ENCODE measurements at places on chromosomes 4 and X.

- no peak for DNase-seq
These were observed 609.7 kb downstream of the TLL1 start for GRCh38 chr4:166482758-166483157.

GRCh38 chr4:3168029-3168428, 80.9 kb upstream of the MSANTD1 start:
- no peak for DNase-seq

DNA sequence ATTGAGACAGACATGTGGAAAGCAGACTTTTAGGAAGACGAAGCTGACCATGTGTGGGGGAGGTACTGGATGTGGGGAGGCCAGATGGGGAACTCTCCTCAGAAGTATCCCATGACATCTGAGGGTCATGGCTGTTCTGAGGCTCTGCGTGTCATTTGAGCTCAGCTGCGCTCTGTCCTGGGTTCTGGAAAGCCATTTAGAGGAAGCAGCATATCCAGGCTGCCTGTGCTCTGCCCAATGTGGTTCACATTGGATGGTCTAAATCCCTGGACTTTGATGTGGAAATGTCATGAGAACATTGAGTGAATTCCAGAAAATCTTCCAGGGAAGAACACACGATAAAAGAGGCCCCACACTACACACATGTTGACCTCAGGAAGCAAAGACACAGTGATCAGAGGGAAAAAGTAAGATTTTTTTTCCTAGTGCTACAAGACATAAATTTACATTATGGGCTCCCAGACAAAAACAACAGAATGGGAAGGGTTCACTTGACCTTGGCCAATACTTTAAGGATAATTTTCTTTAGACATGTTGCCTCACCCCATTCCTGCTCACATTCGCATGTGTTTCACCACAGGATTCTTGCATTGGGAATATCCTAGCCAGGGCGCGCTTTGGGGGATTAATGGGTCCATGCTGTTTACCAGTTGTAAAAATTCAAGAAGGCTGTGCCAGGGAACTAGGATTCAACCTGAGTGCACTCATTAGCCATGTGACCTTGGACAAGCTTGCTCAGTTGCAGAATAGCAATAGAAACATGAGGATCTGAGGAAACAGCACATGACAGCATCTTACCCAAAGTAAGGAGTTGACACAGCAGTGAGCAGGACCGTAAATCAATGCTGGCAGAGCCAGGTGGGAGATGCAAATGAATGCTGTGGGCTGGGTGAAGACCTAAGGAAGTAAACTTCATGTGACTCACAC, 73.2 kb upstream of the C1QTNF7 start:
- DNase-seq: no peak

DNA sequence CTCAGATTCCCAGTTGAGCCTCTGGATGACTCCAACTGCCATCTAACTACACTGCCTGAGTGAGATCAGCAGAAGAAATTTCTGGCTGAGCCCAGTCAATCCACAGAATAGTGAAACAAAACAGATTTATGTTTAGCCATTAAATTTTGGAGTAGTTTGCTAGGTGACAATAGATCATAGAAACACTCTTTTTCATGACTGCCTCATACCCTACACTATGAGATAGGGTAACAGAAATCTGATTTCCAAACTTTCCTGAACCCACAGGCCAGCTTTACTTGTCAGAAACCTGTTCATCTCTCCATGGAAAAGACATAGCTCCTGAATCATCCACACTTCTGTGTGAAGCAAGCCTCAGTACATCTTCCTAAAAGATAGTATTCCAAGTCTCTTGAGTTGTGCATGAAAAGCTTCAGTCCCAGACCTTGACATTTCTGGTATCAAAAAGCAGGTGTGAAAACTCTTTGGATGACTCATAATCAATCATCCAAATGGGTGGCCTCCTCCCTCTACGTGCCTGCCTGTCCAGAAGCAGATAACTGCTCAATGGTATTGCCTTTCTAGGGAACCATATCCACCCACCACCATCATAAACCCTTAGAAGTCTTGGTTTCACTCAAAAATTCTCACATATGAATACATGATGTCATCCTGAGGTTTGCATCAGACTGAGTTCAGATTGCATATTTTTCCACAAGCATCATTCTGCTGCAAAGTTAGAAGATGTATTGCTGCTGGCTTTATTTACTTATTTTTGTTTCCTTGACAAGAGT, 47.5 kb upstream of the RAP2C start:
- DNase-seq: no peak

DNA sequence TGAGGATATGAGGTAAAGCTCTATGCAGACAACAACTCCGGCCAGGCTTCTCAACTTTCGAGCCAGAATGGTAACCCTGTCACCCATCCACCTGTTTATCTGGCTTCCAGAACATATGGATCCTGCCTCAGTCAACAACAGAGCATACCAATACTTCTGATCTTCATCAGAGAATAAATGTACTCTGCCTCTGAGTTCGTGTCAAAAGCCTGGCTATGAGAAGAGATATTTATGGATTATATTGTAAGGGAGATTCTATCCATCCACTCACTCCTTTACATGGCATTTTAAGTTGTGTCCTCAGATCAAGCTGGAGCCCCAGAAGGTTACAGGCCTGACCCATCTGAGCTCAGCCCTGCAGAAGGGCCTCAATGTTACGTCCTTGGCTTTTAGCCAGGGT, 9.8 kb upstream of the FOXO4 start:
- DNase-seq: no peak

DNA sequence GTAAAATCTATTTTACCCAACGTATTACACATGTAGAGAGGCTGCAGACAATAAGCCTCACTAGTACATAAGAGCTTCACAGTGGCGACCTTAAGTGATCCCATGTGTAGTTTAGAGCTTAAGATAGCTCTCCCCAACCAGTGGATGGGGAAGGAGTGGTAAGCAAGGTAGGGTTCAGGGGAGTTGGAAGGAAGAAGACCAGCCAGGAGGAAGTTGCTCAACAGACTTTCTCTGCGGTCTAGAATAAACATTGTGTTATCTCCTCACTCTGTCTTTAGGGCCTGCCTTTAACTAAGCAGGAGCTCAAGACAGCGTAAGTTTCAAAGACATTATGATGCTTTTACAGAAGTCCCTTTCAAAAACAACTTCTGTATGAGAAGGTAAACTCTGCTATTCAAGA, 16.8 kb downstream of the MEPE start:
- DNase-seq: peak; percentile 68

DNA sequence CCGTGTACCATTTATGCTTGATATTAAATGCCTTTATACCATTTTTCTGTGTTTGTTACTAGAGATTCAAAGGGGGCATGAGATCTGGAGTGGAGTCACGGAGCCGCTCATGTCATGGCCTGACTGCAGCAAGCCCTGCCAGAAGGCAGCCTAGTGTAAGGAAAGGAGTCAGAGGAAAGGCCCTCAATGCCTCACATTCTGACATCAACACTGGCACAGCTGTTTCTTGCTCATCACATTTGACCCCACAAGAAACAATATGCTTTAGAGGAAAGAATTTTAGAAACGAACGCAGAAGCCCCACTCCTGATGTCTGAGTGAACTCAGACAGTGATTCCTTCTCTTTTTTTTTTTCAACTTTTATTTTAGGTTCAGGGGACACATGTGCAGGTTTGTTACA, 322.4 kb upstream of the CPEB2 start:
- DNase-seq: no peak

DNA sequence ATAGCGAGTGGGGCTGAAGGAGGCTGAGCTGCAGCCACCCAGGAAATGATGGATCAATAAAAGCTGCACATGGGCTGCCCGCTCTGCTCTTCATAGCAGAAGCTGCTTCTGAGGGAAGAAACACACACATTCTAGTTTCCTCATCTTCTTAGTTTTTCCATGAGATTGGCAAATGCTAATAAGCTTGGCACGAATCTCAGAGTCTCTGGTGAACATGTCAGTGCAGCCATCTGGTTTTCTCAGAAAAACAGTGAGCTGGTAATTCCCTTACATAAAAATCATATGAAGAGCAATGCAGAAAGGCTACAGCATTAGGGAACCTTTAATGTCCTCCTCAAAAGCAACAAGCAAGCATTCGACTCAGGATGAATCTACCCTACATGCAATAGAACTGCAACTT, 69.9 kb downstream of the GATB start:
- DNase-seq: no peak

DNA sequence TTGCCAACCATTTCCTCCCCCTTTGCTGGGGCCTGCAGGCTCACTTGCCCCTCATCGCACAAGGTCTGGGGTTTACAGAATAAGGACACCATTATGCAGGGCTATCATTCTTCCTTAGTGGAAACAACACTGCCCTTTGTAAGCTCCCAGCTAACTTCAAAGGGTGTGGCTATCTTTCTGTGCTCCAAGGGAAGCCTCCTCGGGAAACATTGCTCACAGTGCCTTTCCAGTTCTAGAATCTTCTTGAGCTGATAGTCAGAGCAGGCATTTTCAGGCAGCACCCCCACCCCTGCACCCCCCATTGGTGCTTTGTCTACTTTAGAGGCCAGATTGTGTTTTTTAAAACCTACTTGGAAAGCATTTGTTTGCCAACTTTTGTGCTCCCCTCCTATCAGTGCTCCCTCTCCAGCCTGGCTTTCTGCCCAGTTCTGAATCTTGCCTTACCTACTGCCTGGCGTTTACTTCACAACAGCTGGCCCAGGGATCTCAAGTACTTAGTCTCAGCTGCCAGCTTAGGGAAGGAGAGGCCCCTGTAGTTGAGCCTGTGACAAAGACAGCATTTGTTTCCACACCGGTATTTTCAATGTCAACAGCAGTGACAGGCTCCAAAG, 53.5 kb downstream of the PLAC1 start:
- no peak for DNase-seq

GRCh38 chr4:5750052-5750945, 39.3 kb downstream of the EVC start:
- DNase-seq: no peak

GRCh38 chrX:7062276-7062675, 85.2 kb upstream of the STS start:
- DNase-seq: no peak

GRCh38 chrX:77595848-77596247, 148.7 kb downstream of the FGF16 start:
- no peak for DNase-seq

DNA sequence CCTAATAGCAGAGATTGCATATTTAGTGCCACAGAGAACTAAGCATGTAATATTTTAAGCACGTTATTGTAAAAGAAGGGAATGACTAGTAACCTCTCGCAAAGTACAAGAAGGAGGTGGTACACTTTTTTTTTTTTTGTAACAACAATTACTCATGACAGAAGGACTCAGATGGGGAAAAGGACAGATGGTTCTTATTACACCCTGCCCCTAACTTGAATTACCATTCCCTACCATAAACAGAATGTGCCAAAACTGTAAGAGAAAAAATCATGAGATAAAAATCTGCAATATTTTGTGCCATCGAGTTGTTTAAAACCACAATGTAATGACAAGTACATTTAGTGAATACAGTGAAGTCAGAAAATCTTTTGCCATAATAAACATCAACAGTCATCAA, 33.0 kb upstream of the RAPGEF2 start:
- DNase-seq: no peak

DNA sequence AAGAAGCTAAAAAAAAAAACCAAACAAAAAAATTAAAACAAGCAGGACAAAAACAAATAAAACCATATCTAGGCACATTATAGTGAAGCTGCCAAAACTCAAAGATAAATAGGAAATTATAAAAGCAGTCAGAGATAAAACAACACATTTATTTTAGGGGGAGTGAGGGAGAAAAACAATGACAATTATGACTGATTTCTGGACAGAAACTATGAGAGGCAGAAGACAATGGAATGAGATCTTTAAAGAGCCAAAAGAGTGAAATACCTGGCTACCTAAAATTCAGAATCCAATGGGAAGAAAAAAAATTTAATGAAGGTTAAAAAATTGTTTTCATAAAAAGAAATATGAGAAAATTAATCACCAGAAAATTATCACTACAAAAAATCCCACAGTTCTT, 33.4 kb downstream of the C4orf50 start:
- no peak for DNase-seq

DNA sequence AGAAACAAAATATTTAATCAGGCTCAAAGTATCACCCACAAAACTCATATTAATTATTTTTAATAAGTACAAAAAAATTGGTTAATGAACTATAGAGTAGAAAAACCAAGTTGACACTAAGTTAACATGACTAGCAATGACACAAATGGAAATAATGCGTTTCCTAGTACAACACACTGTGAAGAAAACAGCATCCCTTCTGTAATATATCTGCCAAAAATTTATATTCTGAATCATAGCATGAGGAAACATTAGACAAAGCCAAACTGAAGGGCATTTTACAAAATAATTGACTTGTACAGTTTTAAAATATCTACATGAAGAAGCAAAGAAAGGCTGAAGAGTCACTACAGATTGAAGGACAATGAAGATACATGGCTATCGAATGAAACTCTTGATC, 477.6 kb upstream of the INTU start:
- DNase-seq: no peak

- no peak for DNase-seq
These were observed 198.3 kb downstream of the NSUN7 start for GRCh38 chr4:40948014-40948413.

DNA sequence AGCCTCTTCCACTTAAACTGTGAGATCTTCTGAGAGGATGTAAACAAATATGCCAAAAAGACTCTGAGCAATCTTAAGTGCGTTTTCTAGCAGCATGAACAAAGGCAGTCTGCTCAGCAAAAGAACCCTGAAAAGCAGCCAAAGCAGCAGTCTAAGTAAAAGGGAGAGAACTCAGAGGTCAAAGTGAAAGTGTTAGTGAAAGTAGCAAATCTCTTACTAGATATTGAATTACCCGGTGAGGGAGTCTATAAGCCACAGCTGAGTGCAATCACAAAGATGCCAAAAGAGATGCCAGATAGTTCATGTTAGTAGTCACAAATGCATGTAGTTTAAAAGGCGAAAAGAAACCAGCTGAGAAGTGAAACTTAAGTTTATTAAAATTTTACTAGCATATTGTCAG, 7.9 kb upstream of the GNRHR start:
- DNase-seq: no peak

GRCh38 chr4:25904748-25905082, 9.3 kb upstream of the SMIM20 start:
- no peak for DNase-seq

GRCh38 chrX:10110984-10111363, 45.8 kb upstream of the CLCN4 start:
- DNase-seq: no peak

- no peak for DNase-seq
These were observed 443.9 kb upstream of the INTU start for GRCh38 chr4:127188847-127189246.

DNA sequence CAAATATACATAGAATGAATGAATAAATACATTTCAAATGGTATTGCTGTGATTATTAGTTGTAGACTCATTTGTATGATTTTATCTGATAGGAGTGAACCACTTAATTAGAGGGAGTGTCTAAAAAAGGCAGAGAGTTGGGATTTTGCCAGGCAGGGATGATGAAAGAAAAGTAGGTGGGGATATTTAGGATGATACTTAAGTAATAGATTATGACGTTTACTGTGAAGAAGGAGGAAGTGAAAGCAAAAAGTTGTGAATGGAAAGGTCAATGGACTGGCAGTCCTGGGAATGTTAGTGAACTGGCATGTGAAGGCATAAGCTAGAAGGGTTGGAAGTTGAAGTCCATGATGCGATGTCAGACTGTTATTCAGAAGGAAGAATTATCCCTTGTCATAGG, 917.1 kb downstream of the RAPGEF2 start:
- DNase-seq: no peak
